ENCODE measurements at places on chromosomes 2 and 18.

DNA sequence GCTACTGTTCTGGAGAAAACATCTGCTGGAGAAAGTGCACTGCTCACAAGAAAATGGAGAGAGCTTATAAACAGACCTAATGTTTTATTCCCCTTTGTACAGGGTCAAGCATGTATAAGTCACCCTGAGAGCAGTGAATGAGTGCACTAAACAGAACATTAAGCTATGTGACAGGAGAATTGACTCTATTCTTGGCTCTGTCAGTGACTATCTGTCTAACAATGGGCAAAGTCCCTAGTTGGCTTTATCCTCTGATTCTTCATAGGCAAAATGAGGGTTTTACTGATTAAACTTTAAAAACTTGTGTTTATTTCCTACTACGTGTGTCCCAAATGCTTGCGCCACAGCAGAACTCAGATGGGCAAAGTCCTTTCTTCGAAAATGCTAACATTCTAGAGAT lies 655.1 kb upstream of the SLC39A10 start:
- no peak for DNase-seq

DNA sequence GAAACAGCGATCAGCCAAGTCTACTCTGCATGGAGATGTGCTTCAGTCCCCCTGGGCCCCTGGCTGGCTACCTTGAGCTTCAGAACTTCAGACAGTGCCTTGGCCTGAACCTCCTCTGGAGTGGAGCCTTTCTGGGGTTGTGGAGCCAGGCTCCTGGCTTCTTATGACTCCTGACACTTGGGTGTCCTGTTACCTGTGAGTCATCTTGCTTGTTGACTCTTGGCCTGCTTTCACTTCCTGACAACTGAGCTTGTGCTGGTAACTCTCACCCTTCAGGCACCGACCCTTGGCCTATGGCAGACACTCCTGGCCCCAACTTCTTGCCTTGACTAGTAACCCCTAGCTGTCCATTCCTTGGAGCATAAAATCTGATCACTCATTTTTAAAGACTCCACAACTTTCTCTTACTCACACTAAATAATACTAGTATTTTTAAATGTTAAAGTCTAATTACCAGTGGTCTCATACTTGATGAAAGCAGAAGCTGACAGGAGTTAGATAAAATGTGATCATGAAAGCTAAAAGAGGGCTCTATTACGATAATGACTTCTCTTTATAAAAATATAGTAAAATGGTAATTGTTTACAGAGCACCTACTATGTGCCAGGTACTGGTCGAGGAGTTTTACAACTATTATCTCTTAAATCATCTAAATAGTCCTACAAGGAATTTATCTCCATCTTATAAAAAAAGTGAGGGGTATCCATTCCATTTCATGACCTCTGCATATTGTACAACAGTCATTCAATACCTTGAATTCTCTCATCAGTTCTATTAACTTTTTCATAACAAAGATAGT lies 46.3 kb upstream of the VIT start:
- peak; percentile 71 for DNase-seq

GRCh38 chr2:186771850-186772463 lies 77.0 kb downstream of the ZSWIM2 start:
- no peak for DNase-seq

DNA sequence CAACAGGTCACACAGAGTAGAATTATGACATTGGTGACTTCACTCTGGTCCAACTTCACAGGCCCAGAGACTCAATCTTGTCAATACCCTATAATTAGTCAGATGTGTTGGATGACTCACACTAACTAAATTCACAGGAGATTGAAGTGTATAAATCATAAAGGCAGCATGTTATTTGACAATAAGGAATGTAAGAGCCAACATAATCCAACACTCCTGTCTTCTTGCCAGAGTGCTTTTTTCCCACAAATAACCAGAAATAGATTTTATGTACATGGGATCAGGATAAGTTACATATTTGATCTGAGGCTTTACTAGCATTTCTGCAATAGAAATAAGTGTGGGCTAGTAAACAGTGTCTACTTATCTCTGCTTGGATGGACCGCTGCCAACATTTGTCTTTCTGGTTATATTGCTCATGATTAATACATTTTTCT lies 42.2 kb upstream of the ZSWIM2 start:
- DNase-seq = no peak

- DNase-seq = no peak
These were observed 44.5 kb upstream of the FOSL2 start for GRCh38 chr2:28348149-28348567.
